ENCODE measurements at places on chromosomes 2 and 18.

GRCh38 chr2:74982577-74982976 is 24.1 kb downstream of the POLE4 start:
- no peak overlapping the region for H3K4me3 ChIP-seq
- no peak for DNase-seq
- H3K4me1 ChIP-seq, result no peaks in the 10 kb centered on the region
- H3K36me3 ChIP-seq, result no peaks in the 10 kb centered on the region
- no peak overlapping the region for H3K27ac ChIP-seq

DNA sequence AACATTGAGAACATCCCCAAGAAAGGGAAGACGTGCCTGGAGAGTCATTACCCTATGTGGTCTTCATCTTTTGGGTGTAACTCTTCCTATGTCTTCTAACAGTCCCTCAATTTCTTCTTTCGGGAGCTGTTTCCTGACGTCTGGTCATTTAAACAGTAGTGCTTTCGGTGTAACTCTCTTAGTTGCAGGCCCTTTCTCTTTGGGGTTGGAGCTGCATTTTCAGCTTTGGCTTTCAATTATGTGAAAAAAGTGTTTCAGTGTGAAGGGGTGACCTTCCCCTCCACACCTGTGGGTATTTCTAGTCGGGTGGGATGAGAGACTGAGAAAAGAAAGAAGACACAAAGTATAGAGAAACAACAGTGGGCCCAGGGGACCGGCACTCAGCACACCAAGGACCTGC is 105.9 kb downstream of the CERS6 start:
- H3K27ac ChIP-seq, result no peak overlapping the region
- H3K27me3 ChIP-seq, result no peaks in the 10 kb centered on the region
- H3K4me1 ChIP-seq, result no peaks in the 10 kb centered on the region
- no peak for DNase-seq

- H3K36me3 ChIP-seq, result peaks cover 6% of the 10 kb centered on the region
- no peaks in the 10 kb centered on the region for H3K27me3 ChIP-seq
- no peak for DNase-seq
- peaks cover 12% of the 10 kb centered on the region for H3K4me1 ChIP-seq
Observed at GRCh38 chr2:143617803-143618415, 488.7 kb downstream of the ARHGAP15 start.

GRCh38 chr2:160278101-160278878 is 78.2 kb upstream of the ITGB6 start:
- no peak overlapping the region for H3K27ac ChIP-seq
- no peak for DNase-seq
- peaks cover 43% of the 10 kb centered on the region for H3K36me3 ChIP-seq
- H3K4me3 ChIP-seq, result no peak overlapping the region

DNA sequence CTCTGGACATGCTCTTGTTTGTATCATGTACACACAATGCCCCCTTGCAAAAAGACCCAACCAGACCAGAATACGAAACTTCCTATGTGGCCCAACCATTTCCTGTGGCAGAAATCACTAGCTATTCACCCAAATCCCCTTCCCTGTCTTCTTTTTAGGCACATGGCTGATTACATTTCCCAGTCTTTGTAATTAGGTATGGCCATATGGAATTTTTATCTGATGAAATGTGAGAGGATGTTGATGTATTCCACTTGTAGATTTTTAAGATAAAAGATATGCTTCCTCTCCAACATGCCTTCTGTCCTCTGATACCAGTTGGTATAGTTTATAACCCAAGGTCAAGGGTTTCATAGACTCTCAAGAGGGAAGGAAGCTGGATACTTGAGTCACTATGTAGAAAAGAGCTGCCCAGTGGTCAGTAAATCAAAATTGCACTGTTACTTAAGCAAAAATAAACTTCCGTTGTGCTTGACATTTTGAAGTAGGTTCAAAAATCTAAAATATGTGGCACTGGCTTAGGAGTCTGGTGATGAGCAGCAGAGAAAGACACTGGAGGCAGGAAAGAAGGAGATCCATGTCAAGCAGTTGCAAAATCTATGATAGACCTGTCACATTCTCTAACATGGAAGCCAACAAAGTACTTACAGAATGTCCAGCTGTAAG is 297.4 kb downstream of the SMAD2 start:
- no peak for DNase-seq
- H3K27me3 ChIP-seq, result no peaks in the 10 kb centered on the region
- no peaks in the 10 kb centered on the region for H3K36me3 ChIP-seq
- H3K4me1 ChIP-seq, result no peaks in the 10 kb centered on the region
- no peak overlapping the region for H3K4me3 ChIP-seq

- DNase-seq, result no peak
- H3K4me1 ChIP-seq, result no peaks in the 10 kb centered on the region
- no peak overlapping the region for H3K4me3 ChIP-seq
- H3K27me3 ChIP-seq, result no peaks in the 10 kb centered on the region
- no peak overlapping the region for H3K27ac ChIP-seq
- H3K36me3 ChIP-seq, result no peaks in the 10 kb centered on the region
Observed at GRCh38 chr2:163748420-163748819, 12.6 kb upstream of the FIGN start.

- H3K4me1 ChIP-seq, result no peaks in the 10 kb centered on the region
- no peaks in the 10 kb centered on the region for H3K27me3 ChIP-seq
- H3K27ac ChIP-seq, result no peak overlapping the region
Observed at GRCh38 chr2:192500550-192501200, 305.9 kb upstream of the TMEFF2 start.

GRCh38 chr2:111169924-111170323 is 49.2 kb downstream of the BCL2L11 start:
- no peaks in the 10 kb centered on the region for H3K36me3 ChIP-seq
- peaks cover 3% of the 10 kb centered on the region for H3K27me3 ChIP-seq
- DNase-seq, result no peak
- no peak overlapping the region for H3K27ac ChIP-seq
- peaks cover 17% of the 10 kb centered on the region for H3K4me1 ChIP-seq

All from CD4-positive, alpha-beta memory T cell (primary cell).